ENCODE measurements at places on chromosomes 4 and X.

DNA sequence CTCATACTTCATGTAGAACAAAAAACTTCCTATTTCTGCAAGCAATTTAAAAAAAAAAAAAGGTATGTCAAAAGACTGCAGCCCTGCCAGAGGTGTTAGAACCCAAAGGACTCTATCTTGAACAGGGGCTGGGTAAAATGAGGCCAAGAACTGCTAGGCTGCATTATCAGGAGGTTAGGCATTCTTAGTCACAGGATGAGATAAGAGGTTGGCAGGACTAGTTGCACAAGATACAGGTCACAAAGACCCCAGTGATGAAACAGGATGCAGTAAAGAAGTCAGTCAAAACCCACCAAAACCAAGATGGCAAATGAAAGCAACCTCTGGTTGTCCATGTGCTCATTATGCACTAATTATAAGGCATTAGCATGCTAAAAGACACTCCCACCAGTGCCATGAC, 104.1 kb downstream of the ANOS1 start:
- DNase-seq: no peak

DNA sequence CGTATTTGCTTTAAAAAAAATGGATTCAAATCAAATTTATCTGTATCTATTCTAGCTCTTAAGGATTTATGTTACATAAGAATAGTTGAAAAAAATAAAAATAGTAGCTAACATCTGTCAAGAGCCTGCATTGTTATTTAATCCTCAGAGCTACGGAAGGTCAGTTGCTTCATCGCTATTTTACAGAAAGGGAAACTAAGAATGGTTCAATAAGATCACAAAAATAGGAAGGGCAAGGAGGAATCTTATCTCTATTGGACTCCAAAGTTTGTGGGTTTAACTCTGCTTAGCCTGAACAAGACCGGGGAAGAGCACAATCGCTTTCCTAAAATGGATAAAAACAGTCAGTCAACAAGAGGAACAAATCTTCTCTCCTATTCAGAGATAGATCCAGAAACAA, 270.2 kb upstream of the SMIM31 start:
- DNase-seq: no peak

GRCh38 chr4:43132010-43132582, 239.6 kb downstream of the GRXCR1 start:
- no peak for DNase-seq

GRCh38 chrX:47579537-47579936, 2.7 kb upstream of the TIMP1 start:
- DNase-seq: no peak

GRCh38 chr4:44098973-44099372, 349.6 kb downstream of the KCTD8 start:
- no peak for DNase-seq

GRCh38 chr4:16225167-16225862, 956 bp downstream of the TAPT1 start:
- DNase-seq: no peak

DNA sequence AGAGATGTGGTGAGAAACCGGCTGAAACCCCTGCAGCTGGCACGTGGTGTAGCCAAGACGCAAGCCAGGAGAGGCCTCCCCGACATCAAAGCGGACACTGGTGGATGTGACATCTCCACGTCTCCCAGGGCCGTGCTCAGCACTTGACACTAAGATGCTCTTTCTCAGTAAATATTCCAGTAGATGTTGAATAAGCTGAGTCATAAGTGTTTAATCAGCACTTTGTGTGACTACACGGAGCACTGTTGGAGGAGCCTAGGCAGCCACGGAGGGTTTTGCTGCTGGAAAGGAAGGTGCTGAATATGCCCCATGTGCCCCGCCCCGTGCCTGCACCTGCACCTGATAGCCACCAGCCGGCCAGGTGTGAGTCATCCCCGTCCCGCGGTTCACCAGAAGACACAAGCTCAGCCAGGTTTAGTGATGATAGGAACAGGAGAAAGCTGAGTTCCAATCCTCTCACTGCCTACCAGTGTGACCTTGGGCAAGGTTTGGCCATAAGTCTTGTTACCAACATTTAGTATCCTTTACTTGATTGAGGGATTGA, 29.0 kb upstream of the C4orf50 start:
- no peak for DNase-seq

DNA sequence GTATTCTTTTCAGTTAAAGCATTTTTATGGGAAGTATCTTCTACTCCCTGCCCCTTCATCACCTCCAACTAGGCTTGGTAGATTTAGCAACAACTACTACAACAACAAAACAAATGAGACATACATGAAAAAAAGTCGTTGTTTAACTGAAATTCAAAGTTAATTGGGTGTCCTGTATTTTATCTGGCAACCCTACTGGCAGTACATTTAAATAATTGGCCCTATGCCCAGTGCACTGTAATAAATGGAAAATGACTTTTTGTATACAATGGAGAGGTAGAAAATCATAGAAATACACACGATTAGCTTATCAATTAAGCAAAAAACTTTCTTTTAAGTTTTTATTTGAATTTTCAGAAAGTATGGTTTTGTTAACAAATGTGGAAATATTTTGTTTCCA, 21.4 kb upstream of the CLGN start:
- no peak for DNase-seq

DNA sequence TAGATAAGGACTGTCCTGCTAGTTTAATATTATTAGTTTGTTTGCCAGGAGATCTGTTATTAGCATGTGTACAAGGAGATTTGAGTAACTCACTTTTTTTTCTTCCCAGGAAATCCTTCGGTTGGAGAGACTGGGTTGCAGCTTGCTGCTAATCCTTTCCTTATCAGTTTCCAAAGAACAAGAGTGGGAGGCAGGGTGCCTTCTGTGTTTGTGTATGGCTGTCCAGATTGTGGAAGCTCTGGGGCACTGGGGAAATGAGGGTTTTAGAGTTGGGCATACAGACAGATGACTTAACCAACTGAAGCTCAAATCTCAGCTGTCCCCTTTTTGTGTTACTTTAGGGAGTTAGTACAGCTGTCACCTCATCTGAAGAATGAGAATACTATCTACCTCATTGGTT, 12.6 kb upstream of the SUPT20HL1 start:
- DNase-seq: no peak

DNA sequence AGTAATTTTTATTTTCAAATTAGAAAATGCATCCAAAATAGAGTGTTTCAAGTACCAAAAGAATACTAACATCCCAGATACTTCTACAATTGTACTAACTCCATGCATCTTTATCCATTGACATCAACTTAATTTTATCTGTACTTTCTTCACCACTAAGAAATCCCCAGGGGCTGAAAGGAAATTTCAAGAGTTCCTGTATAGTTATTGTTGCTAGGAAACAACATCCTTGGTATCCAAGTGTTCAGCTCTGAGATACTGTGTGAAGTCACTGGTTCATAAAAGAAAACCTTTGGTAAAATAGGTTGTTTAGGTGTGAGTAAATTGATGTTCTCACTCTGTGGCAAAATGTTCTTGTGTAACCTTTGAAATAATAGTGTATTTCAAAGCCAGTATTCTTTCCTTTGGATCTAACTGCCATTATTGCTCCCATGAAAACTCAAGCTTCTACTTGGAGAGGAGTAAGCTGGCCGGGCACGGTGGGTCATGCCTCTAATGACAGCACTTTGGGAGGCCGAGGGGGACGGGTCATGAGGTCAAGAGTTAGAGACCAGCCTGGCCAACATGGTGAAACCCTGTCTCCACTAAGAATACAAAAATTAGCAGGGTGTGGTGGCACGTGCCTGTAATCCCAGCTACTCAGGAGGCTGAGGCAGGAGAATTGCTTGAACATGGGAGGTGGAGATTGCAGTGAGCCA, 72.9 kb downstream of the COMMD8 start:
- no peak for DNase-seq

DNA sequence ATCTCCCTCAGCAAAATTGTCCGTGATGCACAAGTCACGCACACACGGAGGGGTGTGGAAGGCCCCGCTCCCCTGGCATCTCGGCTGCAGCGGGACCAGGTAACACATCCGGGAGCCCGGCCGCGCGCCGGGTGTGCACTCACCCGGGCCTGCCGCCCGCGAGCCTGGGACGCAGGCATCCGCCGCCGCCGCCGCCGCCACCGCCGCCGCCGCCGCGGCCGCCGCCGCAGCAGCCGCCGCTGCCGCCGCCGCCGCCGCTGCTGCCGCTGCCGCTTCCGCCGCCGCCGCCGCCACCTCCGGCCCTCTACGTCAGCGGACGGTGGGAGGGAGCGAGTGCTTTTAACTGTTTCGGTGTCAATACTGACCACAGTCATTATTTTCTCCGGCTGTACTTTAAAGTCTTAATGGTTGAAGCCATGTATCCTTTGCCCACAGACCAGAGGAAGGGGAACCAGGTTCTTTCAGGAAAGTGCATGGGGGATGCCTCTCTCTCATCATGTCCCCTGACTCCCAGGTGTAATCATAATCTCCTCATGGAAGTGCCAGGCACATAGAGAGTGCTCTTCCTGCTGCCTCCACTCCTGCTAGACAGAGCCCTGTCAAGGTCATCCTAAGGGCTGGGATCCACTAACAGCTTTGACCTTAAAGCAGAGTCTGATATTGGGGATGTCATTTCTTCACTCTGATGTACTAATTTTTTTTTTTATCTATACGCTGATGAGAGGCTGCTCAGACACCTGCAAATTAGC, 38.0 kb downstream of the MAGEE2 start:
- no peak for DNase-seq

GRCh38 chrX:118751950-118752783, 24.8 kb downstream of the IL13RA1 start:
- DNase-seq: no peak

- no peak for DNase-seq
Observed at GRCh38 chr4:142474398-142475087, 371.6 kb downstream of the INPP4B start.

- no peak for DNase-seq
Observed at GRCh38 chr4:1983053-1983845, 25.5 kb downstream of the NELFA start.

- DNase-seq: no peak
Observed at GRCh38 chr4:173436149-173436579, 37.2 kb upstream of the SCRG1 start.

Measured in T-helper 22 cell (primary cell).